ENCODE measurements at places on chromosomes 16 and 17.

GRCh38 chr17:7634384-7634783 is 4.4 kb downstream of the SHBG start:
- DNase-seq, result no peak

GRCh38 chr17:21166595-21167210 is 39.9 kb downstream of the DHRS7B start:
- no peak for DNase-seq

DNA sequence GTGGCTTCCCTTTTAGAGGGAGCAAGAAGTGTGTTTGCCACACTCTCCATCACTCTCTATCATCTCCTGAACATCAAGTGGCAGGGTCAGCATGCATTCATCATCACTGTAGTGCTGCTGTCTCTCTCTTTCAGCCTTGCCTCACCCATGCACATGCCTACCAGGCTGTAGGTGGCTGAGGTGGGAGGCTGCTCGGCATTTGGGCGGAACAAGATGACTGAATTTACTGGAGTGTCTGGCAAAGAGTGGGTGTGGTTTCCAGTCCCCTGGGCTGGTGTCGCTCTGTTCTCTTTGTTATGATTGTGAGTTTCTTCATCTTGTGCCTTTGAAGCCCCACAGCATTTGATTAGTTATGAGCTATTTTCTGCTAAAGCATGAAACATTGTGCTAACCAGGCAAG is 541.9 kb upstream of the EEF2KMT start:
- no peak for DNase-seq

GRCh38 chr16:79417601-79418008 is 182.9 kb downstream of the MAF start:
- DNase-seq, result no peak

- DNase-seq, result no peak
Measured at GRCh38 chr17:15650741-15651582, 31.5 kb upstream of the FBXW10B start.

DNA sequence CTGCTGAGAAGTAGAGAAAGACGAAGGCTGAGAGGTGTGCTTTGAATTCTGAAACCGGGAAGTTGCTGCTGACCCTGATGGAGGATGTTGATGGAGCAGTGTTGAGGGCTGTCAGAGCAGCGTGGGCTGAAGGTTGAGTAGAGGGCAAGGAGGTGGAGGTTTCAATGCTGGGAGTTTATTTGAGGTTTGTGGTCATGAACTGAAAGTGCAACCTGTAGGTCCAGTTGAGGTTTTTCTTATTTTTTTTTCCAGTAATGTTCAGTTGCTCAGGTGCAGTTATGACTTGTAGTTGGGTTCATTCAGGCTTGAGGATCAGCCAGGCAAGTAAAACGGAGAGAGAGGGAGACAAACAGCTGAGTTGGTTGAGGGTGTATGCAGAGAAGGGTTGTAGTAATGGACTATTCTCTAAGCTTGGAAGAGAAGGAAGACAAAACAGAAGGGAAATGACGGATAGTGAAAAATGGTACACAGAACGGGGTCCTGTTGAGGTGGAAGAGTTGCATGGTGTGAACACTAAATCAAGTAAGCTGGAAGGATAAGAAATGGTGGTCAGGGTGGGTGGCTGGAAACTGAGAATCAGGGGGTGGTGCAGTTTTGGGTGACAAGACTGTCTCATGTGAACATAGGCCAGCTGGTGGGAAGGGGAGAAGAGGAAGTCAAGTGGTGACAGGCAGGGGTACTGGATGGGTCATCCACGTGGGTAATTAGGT is 8.7 kb upstream of the UBE2G1 start:
- peak; percentile 18 for DNase-seq

GRCh38 chr17:75105126-75106080 is 4.4 kb upstream of the ARMC7 start:
- DNase-seq, result no peak

GRCh38 chr17:53264730-53265129 is 558.0 kb upstream of the KIF2B start:
- no peak for DNase-seq

DNA sequence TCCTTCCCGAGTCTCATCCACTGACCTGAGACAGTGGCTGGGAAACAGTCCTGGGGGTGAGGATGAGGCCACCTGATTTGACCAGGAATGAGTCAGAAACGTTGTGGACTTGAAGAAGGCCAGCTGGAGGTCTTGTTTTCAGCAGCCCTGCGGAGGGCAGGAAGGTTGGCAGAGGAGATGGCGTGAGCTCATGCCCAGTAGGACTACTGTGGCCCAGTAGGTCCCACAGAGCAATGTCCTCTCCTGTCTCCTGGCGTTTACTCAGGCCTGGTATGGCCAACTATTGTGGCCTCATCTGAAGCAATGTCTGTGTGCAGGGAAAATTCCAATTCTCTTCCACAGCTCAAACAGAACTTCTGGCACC is 84.1 kb upstream of the DNAJA2 start:
- DNase-seq, result no peak

GRCh38 chr16:8929086-8929748 is 34.5 kb downstream of the USP7 start:
- no peak for DNase-seq

- no peak for DNase-seq
Measured at GRCh38 chr16:19967561-19967960, 82.9 kb upstream of the GPRC5B start.

GRCh38 chr17:51643702-51644490 is 383.6 kb downstream of the UTP18 start:
- no peak for DNase-seq

DNA sequence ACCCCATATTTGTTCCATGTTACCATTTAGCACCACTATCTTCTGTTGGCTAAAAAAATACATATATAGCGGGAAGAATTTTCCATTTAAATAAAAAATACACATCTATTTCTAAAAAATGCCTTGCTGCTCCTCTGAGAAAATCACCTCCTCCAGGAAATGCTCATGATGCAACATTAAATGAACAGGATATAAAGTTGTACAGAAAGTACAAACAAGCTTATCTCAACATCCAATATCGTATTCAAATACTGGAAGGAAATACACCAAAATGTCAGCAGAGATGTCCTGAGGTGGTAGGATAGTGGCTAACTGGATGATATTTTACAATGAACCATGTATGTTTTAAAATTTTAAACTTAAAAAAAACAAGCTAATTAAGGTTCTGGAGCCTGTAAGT is 21.3 kb downstream of the GNA13 start:
- DNase-seq, result no peak

- no peak for DNase-seq
Measured at GRCh38 chr17:1604831-1605528, 23.7 kb downstream of the SLC43A2 start.
